ENCODE measurements at places on chromosomes 1 and 21.

DNA sequence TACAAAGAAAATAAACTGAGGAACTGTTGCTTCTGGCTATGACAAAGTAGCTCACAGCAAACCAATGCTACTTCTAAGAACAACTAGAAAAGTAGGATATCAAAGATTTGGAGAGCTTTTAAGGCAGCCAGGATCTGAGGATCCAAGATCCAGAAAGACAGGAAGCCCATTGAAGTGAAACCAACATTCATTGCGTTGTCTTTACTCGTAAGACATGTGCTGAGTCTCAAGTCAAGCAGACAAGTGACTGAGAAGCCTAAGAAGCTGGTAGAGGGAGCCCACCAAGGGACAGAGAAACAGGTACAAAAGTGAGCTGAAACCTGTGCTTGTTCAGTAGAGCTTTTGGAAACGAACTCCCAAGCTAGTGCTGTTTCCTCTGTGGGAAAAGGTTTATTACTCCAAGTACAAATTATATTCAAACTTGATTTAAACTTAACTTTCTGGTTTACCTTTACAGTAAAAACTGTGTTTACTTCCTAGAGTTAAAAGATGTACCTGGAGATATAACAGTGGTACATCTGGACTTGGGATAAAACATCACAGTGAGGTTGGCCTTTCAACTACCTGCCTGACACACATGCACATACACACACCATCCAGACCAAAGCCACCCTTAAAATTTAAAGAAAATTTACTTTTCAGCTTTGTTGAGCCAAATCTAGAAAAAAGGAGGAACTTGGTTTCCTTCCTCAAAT lies 41.2 kb downstream of the NME7 start:
- peaks cover 26% of the 10 kb centered on the region for H3K36me3 ChIP-seq
- peaks cover 10% of the 10 kb centered on the region for H3K4me1 ChIP-seq
- DNase-seq, result no peak
- H3K4me3 ChIP-seq, result no peak overlapping the region
- H3K27ac ChIP-seq, result no peak overlapping the region
- H3K27me3 ChIP-seq, result no peaks in the 10 kb centered on the region

DNA sequence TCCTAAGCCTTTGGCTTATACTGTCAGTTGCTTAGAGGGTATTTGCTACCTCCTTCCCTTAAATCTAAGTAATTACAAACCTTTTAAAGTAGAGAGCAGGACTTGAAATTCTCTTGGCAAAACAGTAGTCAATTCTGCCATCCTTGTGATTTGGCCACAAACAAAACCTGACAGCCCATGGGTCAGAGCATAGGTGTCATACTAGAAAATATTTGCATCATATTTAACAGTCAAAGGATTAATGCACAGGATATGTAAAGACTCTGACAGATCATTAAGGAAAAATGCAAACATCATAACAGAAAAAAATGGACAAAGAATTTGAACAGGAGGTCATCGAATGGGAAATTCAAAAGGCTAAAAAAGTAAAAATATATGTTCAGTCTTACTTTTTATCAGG lies 50.5 kb downstream of the ZFYVE9 start:
- H3K27me3 ChIP-seq, result peaks cover 11% of the 10 kb centered on the region
- H3K27ac ChIP-seq, result no peak overlapping the region
- H3K36me3 ChIP-seq, result no peaks in the 10 kb centered on the region
- H3K4me1 ChIP-seq, result no peaks in the 10 kb centered on the region

DNA sequence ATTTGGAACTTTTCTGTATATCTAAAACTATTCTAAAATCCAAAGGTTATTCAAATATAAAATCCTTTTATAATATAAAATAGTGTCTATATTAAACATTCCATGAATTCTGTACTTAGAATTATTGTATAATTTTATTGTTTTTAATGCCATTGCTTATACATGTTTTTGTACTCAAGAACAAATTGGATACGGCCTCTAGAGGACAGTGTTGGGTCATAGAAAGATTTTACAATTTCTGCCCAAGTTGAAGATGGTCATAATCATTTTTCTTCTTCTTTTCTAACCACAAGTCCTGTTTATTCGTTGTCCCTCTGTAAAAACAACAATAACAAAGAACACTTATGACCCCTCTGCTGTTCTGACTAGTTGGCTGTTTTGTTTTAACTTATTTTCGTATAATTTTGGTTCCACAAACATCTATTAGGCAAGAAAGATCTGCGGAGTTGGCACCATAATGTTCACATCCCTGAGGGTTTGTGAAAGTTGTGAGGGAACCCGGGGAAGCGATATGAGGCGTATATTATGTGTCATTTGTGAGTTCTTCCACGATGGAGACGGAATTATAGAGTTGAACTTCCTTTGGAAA lies 75.7 kb upstream of the KIF26B start:
- no peak for DNase-seq
- peaks cover 4% of the 10 kb centered on the region for H3K36me3 ChIP-seq
- H3K4me3 ChIP-seq, result no peak overlapping the region
- no peak overlapping the region for H3K27ac ChIP-seq
- H3K27me3 ChIP-seq, result no peaks in the 10 kb centered on the region

- H3K36me3 ChIP-seq, result no peaks in the 10 kb centered on the region
- no peaks in the 10 kb centered on the region for H3K4me1 ChIP-seq
- H3K27ac ChIP-seq, result no peak overlapping the region
- DNase-seq, result no peak
Measured at GRCh38 chr1:238264951-238265350, 374.2 kb upstream of the ZP4 start.

- H3K36me3 ChIP-seq, result peaks cover 5% of the 10 kb centered on the region
- peak within 1 kb of the TSS; percentile 99 for H3K4me3 ChIP-seq
- H3K27ac ChIP-seq, result peak within 1 kb of the TSS; percentile 95
- peaks cover 43% of the 10 kb centered on the region for H3K4me1 ChIP-seq
- DNase-seq, result no peak
Measured at GRCh38 chr1:35557118-35557610, at the start of gene KIAA0319L. KIAA0319L (minus strand) TSS chr1:35557403; CDS start chr1:35554491, 2,912 bp downstream.

DNA sequence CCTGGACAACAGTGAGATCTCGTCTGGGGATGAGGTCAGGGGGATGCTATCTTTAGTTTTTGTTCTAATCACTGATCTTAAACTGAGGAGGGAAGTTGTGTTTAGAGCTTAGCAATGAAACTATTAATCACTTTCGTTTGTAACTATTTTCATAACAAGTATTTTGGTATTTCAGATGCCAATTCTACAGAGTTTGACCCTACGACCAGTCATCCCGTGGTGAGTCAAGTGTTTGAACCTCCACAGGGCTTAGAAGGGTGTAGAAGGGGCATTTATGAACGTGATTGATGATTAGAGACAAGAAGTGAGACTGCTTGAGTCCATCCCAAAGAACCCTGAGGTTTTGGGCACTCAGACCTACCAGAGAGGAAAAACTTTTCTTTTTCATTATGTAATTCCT lies 15.6 kb downstream of the SLFNL1 start:
- no peak overlapping the region for H3K4me3 ChIP-seq
- no peak for DNase-seq
- H3K27ac ChIP-seq, result no peak overlapping the region
- H3K4me1 ChIP-seq, result peaks cover 13% of the 10 kb centered on the region
- H3K27me3 ChIP-seq, result no peaks in the 10 kb centered on the region

- no peak overlapping the region for H3K4me3 ChIP-seq
- H3K36me3 ChIP-seq, result no peaks in the 10 kb centered on the region
- no peaks in the 10 kb centered on the region for H3K4me1 ChIP-seq
- peaks cover 11% of the 10 kb centered on the region for H3K27me3 ChIP-seq
Measured at GRCh38 chr1:14970115-14970798, 183.3 kb upstream of the TMEM51 start.

- H3K4me1 ChIP-seq, result peaks cover 34% of the 10 kb centered on the region
- H3K27ac ChIP-seq, result peak overlapping the region; percentile 88
- peaks cover 5% of the 10 kb centered on the region for H3K36me3 ChIP-seq
- no peak for DNase-seq
Measured at GRCh38 chr21:29077651-29078090, 4.2 kb upstream of the CCT8 start.

DNA sequence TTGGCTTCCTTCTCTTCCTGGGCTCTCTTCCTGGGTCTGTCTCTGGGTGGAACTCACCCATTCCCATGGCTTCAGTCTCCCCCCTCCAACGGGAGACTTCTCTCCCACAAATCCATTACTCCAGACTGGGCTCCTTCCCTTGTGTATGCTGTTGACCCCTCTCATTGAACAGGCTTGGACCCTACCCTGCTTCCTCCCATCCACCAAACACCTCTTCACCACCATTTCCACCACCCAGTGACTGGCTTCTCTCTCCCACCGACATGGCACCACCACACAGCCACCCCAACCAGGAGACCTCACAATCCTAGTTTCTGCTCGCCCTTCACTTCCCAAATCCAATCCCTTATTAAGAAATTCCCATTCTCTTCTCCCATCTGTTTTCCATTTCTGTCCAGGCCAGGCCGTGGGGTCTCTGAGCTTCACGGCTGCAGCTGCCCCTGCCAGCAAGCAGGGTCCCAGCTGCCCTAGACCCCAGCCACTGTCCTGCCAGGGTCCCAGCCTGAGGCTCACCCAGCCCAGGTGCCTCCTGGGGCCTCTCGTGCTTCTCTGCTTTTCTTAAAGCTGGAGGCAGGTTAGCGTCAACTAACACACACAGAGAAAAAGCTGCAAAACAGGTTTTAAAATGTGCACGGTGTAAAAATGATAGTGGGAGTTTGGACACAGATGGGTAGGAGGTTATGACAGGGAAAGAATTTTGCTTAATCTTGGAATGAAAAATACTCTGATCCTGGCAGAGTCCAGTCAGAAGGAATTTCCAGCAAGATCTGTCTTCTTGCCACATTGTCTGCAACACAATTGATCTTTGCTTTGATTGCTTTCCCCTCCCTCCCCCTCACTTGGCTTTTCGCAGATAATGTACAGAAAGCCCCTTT lies 383.8 kb upstream of the VAMP3 start:
- H3K4me1 ChIP-seq, result no peaks in the 10 kb centered on the region
- H3K27ac ChIP-seq, result no peak overlapping the region
- H3K27me3 ChIP-seq, result peaks cover 7% of the 10 kb centered on the region
- no peaks in the 10 kb centered on the region for H3K36me3 ChIP-seq
- no peak overlapping the region for H3K4me3 ChIP-seq

DNA sequence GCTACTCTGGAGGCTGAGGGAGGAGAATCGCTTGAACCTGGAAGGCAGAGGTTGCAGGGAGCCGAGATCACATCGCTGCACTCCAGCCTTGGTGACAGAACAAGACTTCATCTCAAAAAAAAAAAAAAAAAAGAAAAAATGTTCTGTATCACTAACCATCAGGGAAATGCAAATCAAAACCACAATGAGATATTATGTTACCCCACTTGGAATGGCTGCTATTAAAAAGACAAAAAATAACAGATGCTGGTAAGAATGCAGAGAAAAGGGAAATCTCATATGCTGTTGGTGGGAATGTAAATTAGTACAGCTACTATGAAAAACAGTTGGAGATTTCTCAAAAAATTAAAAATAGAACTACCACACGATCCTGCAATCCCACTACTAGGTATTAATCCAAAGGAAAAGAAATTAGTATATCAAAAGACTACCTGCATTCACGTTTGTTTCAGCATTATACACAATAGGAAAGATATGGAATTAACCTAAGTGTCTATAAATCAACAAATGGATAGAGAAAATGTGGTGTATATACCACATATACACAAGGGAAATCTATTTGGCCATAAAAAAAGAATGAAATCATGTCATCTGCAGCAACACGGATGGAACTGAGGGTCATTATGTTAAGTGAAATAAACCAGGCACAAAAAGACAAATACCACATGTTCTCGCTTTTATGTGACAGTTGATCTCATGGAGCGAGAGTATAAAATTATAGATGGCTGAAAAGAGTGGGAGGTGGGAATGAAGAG lies 62.6 kb downstream of the ABL2 start:
- peak overlapping the region; percentile 38 for H3K27ac ChIP-seq
- H3K4me3 ChIP-seq, result no peak overlapping the region
- peaks cover 12% of the 10 kb centered on the region for H3K4me1 ChIP-seq
- DNase-seq, result peak; percentile 3

DNA sequence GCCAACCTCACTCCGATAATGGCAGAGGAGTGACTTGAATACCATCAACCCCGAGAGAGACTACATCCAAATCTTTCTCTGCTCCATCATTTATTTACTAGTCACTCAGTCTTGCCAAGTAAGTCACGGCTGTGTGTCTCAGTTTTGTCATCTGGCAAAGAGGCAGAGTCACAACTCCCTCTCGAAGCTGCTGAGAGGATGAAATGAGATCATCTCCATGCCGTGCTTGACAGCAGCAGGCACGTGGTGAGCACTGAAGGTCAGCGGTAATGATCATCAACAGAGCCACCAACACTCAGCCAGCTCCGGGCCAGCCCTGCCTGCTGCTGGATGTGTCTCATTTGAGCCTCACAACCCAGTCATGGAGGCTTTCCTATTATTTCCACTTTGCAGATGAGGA lies 19.9 kb downstream of the ALDH4A1 start:
- no peak for DNase-seq
- H3K27me3 ChIP-seq, result no peaks in the 10 kb centered on the region

- H3K36me3 ChIP-seq, result no peaks in the 10 kb centered on the region
- no peak overlapping the region for H3K27ac ChIP-seq
- no peaks in the 10 kb centered on the region for H3K4me1 ChIP-seq
- peaks cover 2% of the 10 kb centered on the region for H3K27me3 ChIP-seq
- no peak for DNase-seq
Measured at GRCh38 chr1:207898260-207898659, 12.7 kb downstream of the CD34 start.

GRCh38 chr1:228753287-228753686 lies 18.0 kb downstream of the RHOU start:
- H3K4me3 ChIP-seq, result no peak overlapping the region
- no peaks in the 10 kb centered on the region for H3K4me1 ChIP-seq
- DNase-seq, result no peak
- H3K36me3 ChIP-seq, result no peaks in the 10 kb centered on the region
- H3K27me3 ChIP-seq, result peaks cover 68% of the 10 kb centered on the region

DNA sequence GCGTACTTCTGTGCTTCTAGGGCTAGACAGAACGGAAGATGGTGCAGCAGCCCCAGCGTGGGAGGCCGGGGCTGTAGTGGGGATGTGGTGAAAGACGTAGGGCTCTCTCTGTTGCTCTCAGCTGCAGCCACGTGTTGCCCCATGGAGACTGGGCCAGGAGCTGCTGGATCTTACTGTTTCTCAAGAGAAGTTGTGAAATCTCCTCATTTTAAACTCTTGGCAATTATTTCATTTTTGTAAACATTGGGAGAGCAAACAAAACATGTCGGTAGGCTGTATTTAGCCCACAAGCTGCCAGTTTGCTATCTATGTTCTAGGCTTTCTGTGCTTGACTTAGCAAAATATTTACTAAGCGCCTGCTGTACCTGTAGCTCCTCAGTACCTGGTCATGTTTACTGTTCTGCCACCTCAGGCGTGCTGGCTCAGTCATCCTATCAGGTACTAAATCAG lies 15.9 kb upstream of the ELOA start:
- no peak overlapping the region for H3K27ac ChIP-seq
- no peaks in the 10 kb centered on the region for H3K36me3 ChIP-seq
- peak overlapping the region; percentile 77 for H3K4me3 ChIP-seq
- H3K27me3 ChIP-seq, result no peaks in the 10 kb centered on the region
